ENCODE measurements at places on chromosomes 12 and 14. TPM values are rescaled to one million over a fixed set of nuclear protein-coding genes. Genes with fewer than 3 reads are reported as not detected.

CISTR gene
- total RNA-seq, result not detected

SLC5A8 gene
- total RNA-seq, result not detected

LGR5 gene
- total RNA-seq, result not detected

GCN1 gene
- total RNA-seq, result 68.5 TPM

OTX2 gene
- not detected for total RNA-seq

NGB gene
- not detected for total RNA-seq

CNTN1 gene
- total RNA-seq, result 53.7 TPM

IFNG-AS1 gene
- total RNA-seq, result not detected

KCNC2 gene
- total RNA-seq, result not detected

KRT83 gene
- total RNA-seq, result 5.7 TPM

IFNG gene
- total RNA-seq, result not detected

HDAC7 gene
- total RNA-seq, result 58.4 TPM

ZNF10 gene
- 1.3 TPM for total RNA-seq

ANO4 gene
- 0.07 TPM for total RNA-seq

TESPA1 gene
- total RNA-seq, result not detected

ATF1 gene
- 44.1 TPM for total RNA-seq

GPD1 gene
- total RNA-seq, result 0.23 TPM

JDP2 gene
- total RNA-seq, result 36.0 TPM

EML5 gene
- total RNA-seq, result 0.40 TPM

SLC39A2 gene
- not detected for total RNA-seq

EIF2S3B gene
- 0.65 TPM for total RNA-seq

AVPR1A gene
- 0.07 TPM for total RNA-seq

WIF1 gene
- not detected for total RNA-seq

TPPP2 gene
- not detected for total RNA-seq

NYNRIN gene
- 0.39 TPM for total RNA-seq

RPGRIP1 gene
- 0.10 TPM for total RNA-seq

STAT6 gene
- 46.6 TPM for total RNA-seq

RBMS2 gene
- 10.0 TPM for total RNA-seq

SLC7A8 gene
- total RNA-seq, result 1.8 TPM

RERG gene
- 0.25 TPM for total RNA-seq

SELPLG gene
- 0.97 TPM for total RNA-seq
